ENCODE measurements at places on chromosomes 7 and 10.

- DNase-seq: no peak
Observed at GRCh38 chr7:150668472-150668911, 17.0 kb upstream of the GIMAP2 start.

DNA sequence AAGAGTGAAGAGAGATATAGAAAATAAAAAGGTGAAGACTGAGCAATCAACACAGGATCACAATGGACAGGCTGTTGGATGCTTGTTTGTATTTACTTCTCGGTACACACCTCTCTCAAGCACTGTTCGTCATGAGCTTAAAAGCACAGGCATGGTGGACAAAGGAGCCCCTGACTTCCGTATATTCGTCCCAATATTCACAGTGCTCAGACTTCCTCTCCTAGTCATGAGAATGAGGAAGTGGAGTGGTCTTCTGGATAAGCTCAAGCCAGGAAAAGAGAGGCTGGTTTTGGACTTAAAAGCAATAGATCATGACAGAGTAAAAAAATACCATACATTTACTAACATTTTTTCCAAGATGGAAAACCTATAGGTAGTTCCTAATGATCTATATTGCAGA lies 172.5 kb downstream of the SORCS1 start:
- no peak for DNase-seq

DNA sequence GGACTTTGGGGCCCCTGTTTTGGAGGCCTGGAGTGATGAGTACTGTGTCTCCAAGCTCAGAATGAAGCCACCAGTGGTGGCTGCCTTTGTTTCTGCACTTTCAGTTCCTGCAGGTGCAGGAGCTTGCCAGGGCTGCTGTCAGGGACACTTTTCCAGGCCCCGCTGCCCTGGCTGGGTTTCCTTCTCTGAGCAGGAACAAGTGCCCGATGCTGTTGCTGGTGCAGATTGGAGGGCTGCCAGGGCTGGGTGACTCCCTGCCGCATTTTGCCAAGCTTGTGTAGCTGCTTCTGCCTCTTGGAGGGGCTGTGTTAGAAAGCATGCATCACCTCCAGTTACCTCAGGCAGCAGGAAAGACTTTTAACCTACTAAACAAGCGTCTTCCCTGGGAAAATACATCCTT lies 211.1 kb downstream of the MGMT start:
- DNase-seq: no peak

GRCh38 chr7:68862261-68862660 lies 736.0 kb upstream of the AUTS2 start:
- DNase-seq: no peak

GRCh38 chr7:102836191-102836919 lies 76.4 kb upstream of the LRRC17 start:
- DNase-seq: no peak

GRCh38 chr7:82080254-82080927 lies 310.5 kb upstream of the HGF start:
- DNase-seq: no peak

DNA sequence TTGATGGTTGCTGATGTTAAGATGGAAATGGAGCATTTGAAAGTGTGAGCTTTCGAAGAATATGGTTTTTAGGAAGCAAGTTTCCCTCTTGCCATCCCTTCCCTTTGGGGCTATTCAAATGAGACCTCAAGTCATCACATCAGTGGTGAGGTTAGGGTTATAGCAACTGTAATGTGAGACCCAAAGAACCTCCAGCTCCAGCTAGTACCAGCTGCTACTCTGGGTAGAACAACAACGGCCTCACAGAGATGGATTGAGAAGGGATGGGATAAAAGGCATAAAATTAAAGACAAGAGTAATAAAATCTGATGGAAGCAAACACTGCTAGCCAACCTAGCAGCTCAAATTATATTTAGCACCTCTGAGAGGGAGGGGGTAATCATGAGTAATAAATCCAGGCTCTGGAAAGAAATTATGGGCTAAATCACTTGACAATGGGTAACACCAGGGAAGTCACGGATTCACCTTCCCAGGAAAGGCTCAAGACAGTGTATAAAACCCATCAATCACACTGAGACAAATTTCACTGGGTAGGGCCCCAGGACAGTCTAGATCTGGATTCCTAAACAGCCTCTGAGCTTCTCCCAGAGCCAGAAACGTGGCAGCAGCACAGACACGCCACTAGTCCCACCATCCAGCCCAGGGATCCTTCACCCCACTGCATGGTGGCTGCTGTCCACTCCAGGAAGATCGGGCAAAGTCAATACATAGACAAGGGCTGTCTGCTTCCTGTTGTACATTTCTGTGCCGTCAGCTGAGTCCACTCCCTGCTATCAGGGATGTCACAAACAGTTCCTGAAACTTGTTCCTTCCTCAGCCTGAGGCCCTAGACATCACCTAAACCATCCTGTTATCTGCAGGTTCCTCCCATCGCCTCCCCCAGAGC lies 151.1 kb downstream of the GFRA1 start:
- DNase-seq: no peak

DNA sequence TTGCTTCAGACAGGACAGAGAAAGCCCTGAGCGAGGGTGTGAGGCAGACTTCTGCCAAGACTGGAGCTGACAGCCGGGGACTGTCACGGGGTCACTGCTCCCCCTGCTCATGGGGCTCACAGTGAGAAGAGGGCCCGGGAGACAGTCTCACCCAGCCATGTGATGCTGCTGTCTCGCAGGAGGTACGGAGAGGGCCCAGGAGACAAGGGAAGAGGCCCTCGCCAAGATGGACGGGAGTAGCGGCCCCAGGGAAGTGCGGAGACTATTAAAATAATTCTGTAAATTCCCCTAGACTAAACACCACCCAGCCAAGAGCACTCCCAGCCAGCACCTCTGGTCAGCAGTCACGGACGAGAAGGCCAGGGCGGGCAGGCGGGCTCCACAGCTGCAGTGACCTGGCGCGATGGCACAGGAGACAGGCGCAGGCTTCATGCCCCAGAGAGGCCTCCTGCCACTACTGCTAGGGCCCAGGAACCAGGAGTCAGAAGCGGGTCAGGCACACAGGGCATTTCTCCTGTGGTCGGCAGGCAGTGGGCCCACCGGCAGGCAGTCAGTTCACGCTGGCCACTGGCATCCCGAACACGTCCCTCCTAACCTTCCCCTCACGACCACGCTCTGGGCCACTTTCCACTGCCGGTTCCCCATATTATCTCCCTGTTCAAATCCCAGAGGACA lies 24.1 kb downstream of the WDR86 start:
- DNase-seq: no peak

GRCh38 chr7:22400150-22400814 lies 43.3 kb upstream of the RAPGEF5 start:
- no peak for DNase-seq

DNA sequence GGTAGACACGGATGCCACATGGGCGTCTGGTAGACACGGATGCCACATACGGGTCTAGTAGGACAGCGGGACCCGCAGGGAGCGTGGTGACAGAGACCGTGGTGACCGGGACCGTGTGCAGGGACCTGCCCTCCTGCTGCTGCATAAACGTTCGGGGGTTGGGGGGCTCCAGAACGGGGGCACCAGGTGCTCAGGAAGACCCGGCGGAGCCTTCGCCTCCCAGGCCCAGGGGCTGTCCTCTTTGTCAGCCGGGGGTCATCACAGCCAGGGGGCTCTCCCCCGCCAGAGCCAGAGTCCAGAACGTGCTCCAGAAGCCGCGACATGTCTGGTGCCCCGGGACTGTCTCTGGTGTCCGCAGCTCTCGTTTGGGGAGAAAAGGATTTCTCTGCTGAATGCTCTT lies 69.2 kb upstream of the ADGRA1 start:
- no peak for DNase-seq

DNA sequence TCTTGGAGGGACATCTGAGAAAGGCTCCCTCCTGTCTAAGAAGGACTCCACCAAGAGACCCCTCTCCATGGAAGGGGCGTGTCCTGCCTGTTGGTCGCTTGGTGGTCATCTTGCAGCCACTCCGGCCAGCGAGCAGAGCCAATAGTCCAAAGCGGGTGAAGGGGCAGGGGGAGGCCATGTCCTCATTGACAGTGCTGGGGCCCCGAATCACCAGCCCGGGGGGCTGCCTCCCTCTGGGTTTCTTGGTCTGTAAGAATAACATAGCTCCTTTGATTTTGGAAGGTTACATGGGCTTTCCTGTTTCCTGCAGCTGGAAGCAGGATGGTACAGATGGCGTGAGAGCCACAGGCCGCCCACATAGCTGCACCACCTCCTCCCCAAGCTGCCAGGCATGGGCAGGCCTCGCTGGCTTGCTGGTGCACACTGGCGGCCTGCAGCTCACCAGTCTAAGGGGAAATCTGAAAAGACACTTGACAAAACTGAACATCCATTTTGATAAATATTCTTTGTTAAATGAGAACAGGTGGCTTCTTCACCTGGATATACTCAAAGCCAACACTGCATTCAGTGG lies 105.8 kb downstream of the ARHGAP22 start:
- DNase-seq: no peak

DNA sequence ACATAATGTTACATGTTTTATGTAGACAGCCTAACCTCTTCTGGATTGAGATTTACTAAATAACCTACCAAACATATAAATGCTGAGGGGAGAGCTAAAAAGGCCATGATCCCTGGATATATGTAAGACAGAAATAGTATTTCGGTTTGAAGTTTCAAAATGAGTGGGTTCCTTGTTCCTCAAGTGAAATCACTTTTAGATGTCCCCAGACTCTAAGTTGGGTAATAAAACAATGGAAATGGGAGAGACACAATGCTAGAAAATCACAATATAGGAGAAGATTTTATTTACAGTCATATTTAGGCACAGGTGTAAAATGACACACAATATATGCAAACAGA lies 56.5 kb downstream of the SHTN1 start:
- no peak for DNase-seq

- DNase-seq: no peak
Observed at GRCh38 chr10:53209944-53210611, 437.5 kb upstream of the MBL2 start.

- no peak for DNase-seq
Observed at GRCh38 chr7:144011458-144012230, 11.5 kb downstream of the OR6B1 start.

GRCh38 chr7:29606287-29606721 lies 42.7 kb downstream of the PRR15 start:
- DNase-seq: peak; percentile 35

GRCh38 chr10:49134327-49134726 lies 506 bp upstream of the FAM170B start:
- no peak for DNase-seq

- no peak for DNase-seq
Observed at GRCh38 chr10:70284542-70285475, 1.0 kb upstream of the NPFFR1 start.

DNA sequence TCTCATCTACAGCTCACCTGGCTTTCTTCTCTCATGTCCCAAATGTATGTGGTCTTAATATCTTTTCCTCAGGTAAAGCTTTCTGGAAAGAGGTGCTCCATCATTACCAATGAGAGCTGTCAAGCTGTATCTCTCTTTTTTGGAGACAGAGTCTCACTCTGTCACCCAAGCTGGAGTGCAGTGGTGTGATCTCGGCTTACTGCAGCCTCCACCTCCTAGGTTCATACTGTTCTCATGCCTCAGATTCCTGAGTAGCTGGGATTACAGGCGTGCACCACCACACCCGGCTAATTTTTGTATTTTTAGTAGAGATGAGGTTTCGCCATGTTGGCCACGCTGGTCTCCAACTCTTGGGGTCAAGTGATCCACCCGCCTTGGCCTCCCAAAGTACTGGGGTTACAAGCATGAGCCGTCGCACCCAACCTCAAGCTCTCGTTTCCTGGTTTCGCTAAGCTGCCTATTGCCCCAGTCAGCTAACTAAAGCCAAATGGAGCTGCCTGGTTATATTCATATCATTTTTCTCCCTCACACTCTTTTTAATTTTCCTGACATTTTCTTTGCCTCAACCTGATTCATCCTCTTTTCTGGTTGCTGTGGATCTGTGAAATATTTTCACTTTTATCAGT lies 60.5 kb downstream of the SUFU start:
- no peak for DNase-seq

DNA sequence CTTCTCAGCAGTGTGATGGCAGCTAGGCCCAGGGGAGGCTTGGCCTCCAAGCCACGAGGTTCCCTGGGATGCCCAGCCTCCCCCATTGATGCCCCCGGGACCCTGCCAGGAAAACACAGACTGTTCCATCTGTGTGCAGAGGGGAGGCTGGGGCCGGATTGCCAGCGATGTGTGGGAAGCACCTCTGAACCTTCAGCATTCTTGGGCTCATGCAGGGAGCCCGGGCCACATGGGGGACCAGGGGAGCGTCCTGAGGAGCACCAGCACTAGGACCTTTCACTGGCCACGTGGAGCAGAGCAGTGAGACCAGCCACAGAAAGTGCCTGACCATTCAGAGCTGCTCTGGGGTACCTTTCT lies 2.6 kb downstream of the IMPDH1 start:
- no peak for DNase-seq

- no peak for DNase-seq
Observed at GRCh38 chr7:73768641-73769480, 1.2 kb downstream of the CLDN3 start.

- DNase-seq: no peak
Observed at GRCh38 chr10:130935897-130936550, 375.5 kb downstream of the TCERG1L start.

- DNase-seq: no peak
Observed at GRCh38 chr10:29736366-29737073, 101.7 kb upstream of the SVIL start.

DNA sequence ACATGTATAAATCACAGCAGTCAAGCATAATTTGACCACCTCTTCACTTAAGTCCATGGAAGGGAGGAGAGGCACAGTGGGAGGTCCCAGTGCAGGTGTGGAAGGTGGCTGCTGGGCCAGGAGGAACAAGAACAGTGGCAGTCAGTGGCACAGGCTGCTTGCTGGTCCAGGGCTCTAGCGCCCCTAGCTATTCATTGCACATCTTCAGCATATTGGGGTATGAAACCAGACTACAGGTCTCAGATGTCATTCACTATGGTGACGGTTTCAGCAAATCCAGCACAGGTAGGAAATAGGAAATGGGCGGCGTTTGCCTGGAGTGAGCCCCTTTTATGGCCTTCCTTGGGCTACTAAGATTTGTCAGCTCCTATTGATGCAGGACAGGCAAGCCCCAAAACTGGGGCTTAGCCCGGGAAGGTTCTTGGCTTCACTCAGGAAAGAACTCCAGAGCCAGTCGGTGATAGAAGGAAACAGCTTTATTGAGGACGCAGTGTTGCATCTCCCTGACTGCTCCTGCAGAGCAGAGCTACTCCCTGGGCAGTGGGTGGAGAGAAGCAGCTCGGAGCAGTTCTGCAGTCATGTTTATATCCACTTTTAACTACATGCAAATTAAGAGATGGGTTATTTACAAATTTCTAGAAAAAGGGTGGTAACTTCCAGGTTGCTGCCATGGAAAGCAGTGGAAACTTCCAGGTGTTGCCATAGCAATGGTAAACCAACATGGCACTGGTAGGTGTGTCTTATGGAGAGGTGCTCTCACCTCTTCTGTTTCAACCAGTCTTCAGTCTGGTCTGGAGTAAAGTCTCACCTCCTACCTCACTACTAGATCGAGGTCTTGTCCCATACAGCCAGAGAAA lies 608.8 kb downstream of the PARD3 start:
- no peak for DNase-seq

GRCh38 chr7:71625545-71625944 lies 493.6 kb downstream of the GALNT17 start:
- DNase-seq: no peak

GRCh38 chr10:13917791-13918190 lies 331.0 kb downstream of the PRPF18 start:
- DNase-seq: no peak
